Type B pancreatic cell (in vitro differentiated cells): ENCODE measurements at places on chromosomes 7 and 10. TPM values are rescaled to one million over a fixed set of nuclear protein-coding genes. Genes with fewer than 3 reads are reported as not detected.

- DNase-seq: no peak
- H3K4me1 ChIP-seq: no peaks in the 10 kb centered on the region
These were observed 110.9 kb downstream of the PRTFDC1 start for GRCh38 chr10:24841530-24841929.

RAPGEF5 gene
- total RNA-seq: 11.7 and 13.3 TPM in 2 replicates

DNA sequence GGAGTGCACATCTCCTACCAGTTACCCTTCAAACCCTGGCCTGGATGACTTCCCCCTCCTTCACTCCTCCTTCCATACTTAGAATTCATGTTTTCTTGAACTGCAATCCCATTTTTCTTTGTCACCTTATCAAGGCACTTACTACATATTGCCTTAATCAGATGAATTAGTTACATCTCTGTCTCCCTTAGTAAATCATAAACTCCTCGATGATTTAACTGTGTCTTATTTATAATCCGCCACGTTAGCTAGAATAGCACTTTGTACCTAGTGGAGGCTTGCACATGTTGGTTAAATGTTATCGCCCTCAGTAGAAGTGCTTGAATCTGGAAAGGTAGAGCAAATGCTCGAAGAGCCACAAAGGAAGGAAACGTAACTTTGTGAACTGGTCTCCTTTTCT, 94.7 kb upstream of the RAB11FIP2 start:
- no peak overlapping the region for H3K4me3 ChIP-seq
- no peak for DNase-seq
- peaks cover 3% of the 10 kb centered on the region for H3K27me3 ChIP-seq
- H3K4me1 ChIP-seq: peaks cover 16% of the 10 kb centered on the region
- H3K27ac ChIP-seq: no peak overlapping the region

DYDC2 gene
- total RNA-seq: 1.1 TPM in 1 of 2 replicates, not detected in the other

DNA sequence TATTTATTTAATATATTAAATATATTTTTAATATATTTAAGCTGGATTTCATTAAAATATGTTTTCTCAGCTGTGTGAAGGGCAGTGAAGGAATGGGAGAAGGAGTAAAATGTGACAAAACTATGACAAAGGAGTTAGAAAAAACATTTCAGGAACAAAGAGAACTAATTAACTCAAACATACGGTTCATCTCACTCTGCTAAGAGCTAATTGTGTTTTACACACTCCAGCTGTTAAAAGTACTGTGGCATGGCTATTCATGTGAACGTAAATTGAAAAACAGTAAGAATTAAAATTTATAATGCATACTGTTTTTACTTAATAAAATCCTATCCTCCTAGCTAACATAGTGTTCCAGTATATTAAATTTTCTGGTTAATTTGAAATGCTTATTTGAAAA, 262.5 kb upstream of the GNAI1 start:
- H3K36me3 ChIP-seq: no peaks in the 10 kb centered on the region
- H3K27ac ChIP-seq: no peak overlapping the region
- H3K27me3 ChIP-seq: no peaks in the 10 kb centered on the region
- DNase-seq: no peak

DNA sequence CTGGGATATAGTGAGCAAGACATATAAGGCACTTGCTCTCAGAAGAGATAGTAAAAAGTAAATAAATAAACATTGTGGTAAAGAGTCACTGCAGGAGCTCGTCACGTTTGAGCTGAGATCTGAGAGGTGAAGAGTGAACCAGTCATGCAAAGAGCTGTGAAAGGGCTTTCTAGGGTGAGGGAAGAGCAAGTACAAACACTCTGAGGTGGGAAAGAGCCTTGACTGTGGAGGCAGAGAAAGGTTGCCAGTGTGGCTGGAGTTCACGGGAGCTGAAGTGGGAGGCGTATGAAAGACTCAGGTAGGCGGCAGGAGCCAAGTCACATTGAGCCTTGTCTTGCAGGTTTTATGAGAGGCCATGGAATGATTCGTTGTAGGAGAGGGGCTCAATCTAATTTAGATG, 141.0 kb downstream of the C1GALT1 start:
- DNase-seq: no peak
- no peak overlapping the region for H3K27ac ChIP-seq
- no peaks in the 10 kb centered on the region for H3K36me3 ChIP-seq
- peak overlapping the region; percentile 14 for H3K4me3 ChIP-seq
- H3K4me1 ChIP-seq: peaks cover 25% of the 10 kb centered on the region
- no peaks in the 10 kb centered on the region for H3K27me3 ChIP-seq
